ENCODE measurements at places on chromosomes 6 and 20.

- DNase-seq, result no peak
Measured at GRCh38 chr6:123638865-123639264, 2.1 kb upstream of the TRDN start.

DNA sequence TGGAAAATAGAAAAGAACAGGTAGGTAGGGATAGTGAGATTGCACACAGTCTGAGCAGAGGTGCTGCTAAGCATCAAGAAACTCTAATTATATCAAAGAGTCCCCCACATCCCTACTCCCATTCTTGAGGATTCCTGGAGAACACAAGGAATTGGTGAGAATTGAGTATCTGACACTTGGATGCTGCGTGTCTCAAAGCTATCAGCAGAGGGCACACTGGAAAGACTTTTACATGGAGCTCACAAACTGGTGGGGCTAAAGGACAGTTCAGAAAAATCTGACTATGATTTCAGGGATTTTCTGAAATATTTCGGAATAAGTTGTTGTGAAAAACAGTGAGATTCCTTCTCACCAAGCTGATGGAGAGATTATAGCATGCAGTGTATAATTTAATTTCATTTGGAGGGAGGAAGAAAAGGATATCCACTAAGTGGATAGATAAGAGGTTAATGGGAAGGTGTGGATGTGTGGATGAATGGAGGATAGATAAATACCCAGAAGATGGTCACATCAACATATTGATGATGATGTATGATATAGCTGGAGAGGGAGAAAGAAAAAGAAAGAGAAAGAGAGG lies 215.4 kb upstream of the DEFB112 start:
- peak; percentile 2 for DNase-seq

GRCh38 chr6:134577998-134578397 lies 260.1 kb upstream of the SGK1 start:
- no peak for DNase-seq

DNA sequence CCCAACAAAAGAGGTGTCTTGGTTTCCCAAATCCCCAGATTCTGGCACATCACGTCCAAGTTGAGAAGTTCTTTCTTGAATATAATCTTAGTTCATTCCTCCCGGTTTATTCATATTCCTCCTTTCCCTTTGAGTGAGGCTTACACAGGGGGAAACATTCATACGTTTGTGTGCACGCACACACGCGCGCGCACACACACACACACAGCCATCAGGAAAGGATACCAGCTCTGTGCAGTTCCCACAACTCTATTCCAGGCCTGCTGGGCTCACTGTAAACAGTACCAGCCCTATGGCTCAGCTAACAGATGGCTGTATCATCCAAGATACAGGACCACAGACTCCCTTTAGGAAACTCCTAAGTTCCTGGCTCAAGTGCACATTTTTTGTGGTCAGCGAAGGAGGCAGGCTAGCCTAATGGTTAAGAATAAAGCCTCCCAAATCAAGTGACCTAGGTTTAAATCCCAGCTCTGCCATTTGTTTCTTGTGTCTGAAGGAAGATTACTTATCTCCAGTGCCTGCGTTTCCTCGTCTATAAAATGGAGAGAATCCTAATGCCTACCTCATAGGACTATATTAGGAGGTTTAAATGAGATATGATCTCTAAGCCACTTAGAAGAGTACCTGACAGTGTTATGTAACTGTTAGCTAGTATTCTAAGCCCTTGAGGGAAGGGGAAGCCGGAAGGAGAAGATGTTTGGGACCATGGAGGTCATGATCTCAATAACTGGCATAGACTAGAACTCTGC lies 3.7 kb upstream of the TAF8 start:
- peak; percentile 60 for DNase-seq

DNA sequence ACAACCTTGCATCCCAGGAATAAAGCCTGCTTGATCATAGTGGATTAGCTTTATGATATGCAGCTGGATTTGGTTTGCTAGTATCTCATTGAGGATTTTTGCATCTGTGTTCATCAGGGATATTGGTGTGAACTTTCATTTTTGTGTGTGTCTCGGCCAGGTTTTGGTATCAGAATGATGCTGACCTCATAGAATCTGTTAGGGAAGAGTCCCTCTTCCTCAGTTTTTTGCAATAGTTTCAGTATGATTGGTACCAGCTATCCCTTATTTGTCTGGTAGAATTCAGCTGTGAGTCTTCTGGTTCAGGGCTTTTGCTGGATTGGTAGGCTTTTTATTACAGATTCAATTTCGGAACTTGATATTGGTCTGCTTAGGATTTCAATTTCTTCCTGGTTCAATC lies 132.5 kb downstream of the ZFAND3 start:
- no peak for DNase-seq

All from hematopoietic multipotent progenitor cell treated with erythropoietin and hydrocortisone succinate and interleukin-3 and kit ligand, for 4 days (in vitro differentiated cells).